ENCODE measurements at places on chromosomes 16 and 17. TPM values are rescaled to one million over a fixed set of nuclear protein-coding genes. Genes with fewer than 3 reads are reported as not detected.

The NEUROD2 gene
- not detected for total RNA-seq

The MEOX1 gene
- total RNA-seq = 19.6 TPM

The PPL gene
- 8.3 TPM for total RNA-seq

The KCNJ18 gene
- total RNA-seq = not detected

The ZACN gene
- total RNA-seq = not detected

GRCh38 chr17:41061964-41062363, 2.0 kb upstream of the KRTAP2-3 start:
- DNase-seq = no peak
- no peak overlapping the region for H3K27ac ChIP-seq
- H3K4me1 ChIP-seq = no peaks in the 10 kb centered on the region

- H3K36me3 ChIP-seq = peaks cover 78% of the 10 kb centered on the region
- no peak overlapping the region for H3K4me3 ChIP-seq
- H3K27ac ChIP-seq = peak overlapping the region; percentile 4
Measured at GRCh38 chr17:50967795-50968194, 101.6 kb upstream of the TOB1 start.

DNA sequence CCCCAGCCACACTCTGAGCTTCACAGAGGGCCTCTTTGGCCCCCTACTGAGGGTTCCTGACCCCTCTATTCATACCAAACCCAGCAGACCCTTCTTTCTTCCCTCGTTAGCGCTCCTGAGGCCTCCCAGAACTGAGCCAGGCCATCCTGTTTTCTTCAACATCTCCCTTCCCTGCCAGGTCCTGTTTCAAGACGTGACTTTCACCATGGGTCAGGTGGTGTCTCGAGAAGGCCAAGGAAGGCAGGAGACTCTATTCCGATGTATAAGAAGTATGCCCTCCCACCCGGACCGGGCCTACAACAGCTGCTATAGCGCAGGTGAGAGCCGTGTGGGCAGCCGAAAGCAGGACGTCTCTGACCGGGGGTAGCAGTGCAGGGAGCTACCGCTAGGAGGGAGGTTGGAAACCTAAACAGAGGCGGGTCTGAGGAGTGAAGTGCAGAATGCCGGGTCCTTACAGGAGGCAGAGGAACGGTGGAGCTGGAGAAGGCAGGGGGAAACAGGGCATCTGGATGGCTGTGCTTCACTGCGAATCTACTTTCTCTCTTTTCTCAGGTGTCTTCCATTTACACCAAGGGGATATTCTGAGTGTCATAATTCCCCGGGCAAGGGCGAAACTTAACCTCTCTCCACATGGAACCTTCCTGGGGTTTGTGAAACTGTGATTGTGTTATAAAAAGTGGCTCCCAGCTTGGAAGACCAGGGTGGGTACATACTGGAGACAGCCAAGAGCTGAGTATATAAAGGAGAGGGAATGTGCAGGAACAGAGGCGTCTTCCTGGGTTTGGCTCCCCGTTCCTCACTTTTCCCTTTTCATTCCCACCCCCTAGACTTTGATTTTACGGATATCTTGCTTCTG, 1.3 kb upstream of the SENP3 start:
- peak; percentile 75 for DNase-seq
- H3K27ac ChIP-seq = peak overlapping the region; percentile 98
- no peaks in the 10 kb centered on the region for H3K27me3 ChIP-seq
- peaks cover 24% of the 10 kb centered on the region for H3K36me3 ChIP-seq

- no peak overlapping the region for H3K4me3 ChIP-seq
- H3K4me1 ChIP-seq = no peaks in the 10 kb centered on the region
Measured at GRCh38 chr17:32755045-32755805, 121.7 kb downstream of the MYO1D start.

DNA sequence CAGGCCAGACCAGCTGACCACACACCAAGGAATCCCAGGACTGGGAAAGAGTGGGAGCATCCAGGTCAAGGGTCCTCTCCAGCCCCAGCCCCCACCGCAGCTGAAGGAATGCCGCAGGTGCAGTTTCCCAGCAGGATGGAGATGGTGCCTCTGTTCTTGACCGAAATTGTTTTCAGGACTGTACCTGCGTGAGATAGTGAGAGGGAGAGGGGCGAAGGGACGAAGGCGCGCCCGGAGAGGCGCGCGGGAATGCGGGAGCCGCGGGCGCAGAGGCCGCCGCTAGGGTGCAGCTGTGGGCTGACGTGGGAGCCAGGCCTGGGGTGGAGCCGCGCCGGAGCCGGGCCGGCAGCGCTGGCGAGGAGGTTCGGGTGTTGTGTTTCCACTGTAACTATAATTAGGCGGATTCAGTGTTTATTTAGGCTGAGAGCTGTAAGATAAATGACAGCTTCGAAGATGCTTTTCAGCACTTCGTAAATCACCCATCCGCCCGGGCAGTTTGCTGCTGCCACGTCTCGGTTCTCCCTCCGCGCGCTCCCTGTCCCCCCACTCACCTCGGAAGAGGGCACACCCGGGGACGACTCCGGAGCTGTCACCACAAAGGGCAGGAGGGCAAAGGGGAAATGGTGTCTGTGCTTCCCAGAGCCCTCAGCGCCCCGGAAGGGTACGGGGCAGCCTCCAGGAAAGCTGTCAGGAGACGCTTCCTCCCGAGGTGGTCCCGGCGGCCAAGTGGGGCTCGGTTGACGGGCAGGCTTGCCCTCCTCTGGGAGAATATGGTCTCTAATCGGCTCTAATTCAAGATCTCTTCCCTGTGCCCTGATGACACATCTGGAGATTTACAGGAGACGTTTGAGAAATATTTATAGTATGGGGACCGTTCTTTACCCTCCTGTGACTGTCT, 38.2 kb downstream of the HOXB1 start:
- no peaks in the 10 kb centered on the region for H3K36me3 ChIP-seq
- DNase-seq = peak; percentile 58
- peaks cover 5% of the 10 kb centered on the region for H3K4me1 ChIP-seq
- H3K27me3 ChIP-seq = peaks cover 9% of the 10 kb centered on the region
- H3K4me3 ChIP-seq = peak overlapping the region; percentile 45
- H3K27ac ChIP-seq = no peak overlapping the region

GRCh38 chr17:381516-381915, 28.9 kb upstream of the RPH3AL start:
- no peak overlapping the region for H3K4me3 ChIP-seq
- no peaks in the 10 kb centered on the region for H3K36me3 ChIP-seq
- no peak for DNase-seq

- no peak overlapping the region for H3K4me3 ChIP-seq
- H3K36me3 ChIP-seq = peaks cover 26% of the 10 kb centered on the region
- no peak for DNase-seq
- no peaks in the 10 kb centered on the region for H3K27me3 ChIP-seq
Measured at GRCh38 chr16:89140401-89140800, 31.1 kb upstream of the CDH15 start.

- DNase-seq = no peak
- H3K27me3 ChIP-seq = no peaks in the 10 kb centered on the region
- H3K27ac ChIP-seq = peak overlapping the region; percentile 60
- no peak overlapping the region for H3K4me3 ChIP-seq
Measured at GRCh38 chr17:42361781-42362186, 26.5 kb downstream of the STAT3 start.

DNA sequence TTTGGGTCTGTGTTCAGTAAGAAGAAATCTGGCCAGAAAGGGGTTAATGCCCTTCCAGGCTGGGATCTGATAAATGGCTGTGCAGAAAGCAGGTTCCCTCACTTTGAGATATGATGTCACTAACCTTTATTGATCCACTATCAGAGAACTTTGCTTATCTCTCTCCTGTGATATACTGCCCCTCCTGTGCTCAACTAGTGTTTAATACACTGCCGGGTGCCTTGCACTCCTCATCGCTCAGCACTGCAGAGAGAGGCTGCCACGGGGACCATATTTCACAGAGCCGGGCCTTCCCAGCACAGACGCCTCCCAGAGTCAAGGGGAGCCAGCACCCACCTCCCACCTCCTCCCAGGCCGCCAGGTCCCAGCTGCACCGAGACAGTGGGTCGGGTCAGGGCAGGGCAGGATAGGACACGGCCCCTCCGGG, 20.2 kb downstream of the ZFHX3 start:
- H3K27me3 ChIP-seq = no peaks in the 10 kb centered on the region
- H3K4me3 ChIP-seq = no peak overlapping the region
- H3K36me3 ChIP-seq = no peaks in the 10 kb centered on the region
- no peak for DNase-seq
- no peak overlapping the region for H3K27ac ChIP-seq

DNA sequence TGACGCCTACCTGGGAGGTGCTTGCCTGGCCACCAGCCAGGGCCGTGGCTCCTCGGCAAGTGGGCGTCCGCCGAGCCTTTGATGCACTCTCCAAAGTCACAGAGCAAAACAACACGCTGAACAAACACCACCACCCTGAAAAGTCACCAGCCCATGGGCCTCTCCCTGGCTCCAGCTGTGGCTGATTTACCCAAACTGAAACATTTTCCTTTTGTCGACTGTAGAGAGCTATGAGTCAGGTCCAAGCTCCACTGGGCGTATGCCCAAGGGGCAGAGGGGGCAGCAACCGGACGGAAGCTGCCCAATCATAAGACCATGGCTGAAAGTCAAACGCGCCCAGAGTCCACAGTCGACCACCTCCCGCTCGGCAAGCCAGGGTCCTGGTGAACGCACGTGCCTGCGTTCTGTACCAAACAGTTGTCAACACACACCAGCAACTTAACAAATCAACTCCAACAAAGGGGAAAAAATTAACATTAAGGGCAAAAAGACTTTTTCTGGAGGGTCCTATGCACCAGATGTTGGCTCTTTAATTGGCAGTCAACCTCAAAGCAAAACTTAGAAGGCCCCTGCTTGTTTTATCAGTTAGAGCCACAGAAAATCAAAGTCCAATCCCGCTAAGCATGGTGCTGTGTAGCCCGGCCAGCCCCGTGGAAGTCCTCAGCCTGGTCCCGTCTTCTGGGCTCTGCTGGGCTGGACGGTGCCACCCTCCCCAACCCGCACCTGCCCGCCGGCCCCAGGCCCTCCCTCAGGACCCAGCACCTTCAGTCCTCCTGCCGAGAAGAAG, 47.3 kb downstream of the TBC1D16 start:
- peaks cover 32% of the 10 kb centered on the region for H3K4me1 ChIP-seq
- H3K4me3 ChIP-seq = no peak overlapping the region
- no peaks in the 10 kb centered on the region for H3K36me3 ChIP-seq
- no peak for DNase-seq
- H3K27me3 ChIP-seq = no peaks in the 10 kb centered on the region
- H3K27ac ChIP-seq = no peak overlapping the region

DNA sequence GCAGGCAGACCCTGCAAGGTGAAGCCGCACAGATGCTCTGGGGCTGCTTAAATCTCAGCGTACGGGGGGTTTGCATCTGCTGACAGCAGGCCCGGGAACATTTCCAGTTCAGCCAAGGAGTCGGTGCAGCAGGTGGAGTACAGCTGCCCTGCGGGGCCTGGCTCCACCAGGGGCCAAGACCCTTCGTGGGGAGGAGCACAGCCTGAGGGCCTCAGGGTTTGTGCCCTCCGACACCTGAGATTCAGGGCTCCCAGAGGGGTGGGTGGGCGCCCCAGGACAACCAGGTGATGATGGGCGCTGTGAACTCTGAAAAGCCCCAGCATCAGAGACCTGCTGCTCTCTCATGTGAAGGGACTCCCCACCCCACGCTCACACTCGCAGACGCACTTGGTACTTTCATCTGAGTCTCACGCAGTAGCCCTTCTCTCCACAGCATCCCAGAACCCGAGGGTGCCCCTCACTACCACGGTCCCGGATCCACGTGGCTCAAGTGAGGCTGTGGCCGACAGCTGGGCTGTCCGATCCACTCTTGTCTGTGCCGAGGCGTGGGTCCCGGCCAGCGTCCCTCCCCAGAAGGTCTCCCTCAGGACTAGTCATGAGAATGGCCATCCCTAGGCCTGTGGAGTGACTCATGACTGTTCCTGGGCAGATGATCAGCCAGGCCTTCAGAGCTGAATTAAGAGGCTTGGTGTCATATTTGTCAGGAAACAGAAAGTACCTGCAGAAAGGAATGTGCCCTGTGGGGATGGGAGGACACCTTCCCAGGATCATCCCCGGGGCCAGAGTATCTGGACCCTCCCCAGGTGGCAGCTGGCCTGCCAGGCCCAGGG, 29.6 kb downstream of the ACSF3 start:
- no peak for DNase-seq
- no peak overlapping the region for H3K4me3 ChIP-seq
- H3K27me3 ChIP-seq = no peaks in the 10 kb centered on the region
- H3K36me3 ChIP-seq = peaks cover 18% of the 10 kb centered on the region
- no peak overlapping the region for H3K27ac ChIP-seq

DNA sequence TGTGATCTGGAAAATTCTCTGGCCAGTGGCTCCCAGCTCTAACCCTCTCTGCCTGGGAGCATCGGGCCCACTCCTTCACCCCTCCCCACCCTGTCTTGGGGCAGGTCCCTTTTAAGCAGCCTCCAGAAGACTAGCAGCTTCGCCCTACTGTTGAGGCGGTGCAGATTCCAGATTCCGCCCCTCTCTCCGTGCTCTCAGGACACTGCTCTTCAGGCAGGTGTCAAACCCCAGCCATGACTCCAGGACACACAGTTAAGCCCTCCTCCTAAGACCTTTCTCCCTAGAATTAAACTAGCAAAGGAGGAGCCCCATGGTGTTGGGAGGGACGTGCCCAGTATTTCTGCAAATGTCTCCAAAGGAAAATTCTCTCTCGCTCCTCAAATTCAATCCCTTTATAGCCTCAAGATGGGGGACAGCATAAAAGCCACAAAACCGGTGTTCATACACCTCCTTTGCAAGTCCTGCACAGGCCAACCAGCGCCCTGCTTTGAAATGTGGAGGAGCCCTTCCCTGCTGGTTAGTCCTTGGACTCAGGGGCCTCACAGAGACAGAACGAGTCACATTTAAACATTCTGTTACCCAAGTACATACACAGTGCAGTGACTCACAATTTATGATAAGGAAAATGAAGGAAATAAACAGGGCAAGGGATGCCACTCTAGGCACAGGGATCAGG, 7.2 kb downstream of the LPO start:
- H3K4me3 ChIP-seq = no peak overlapping the region
- H3K27ac ChIP-seq = no peak overlapping the region
- no peaks in the 10 kb centered on the region for H3K36me3 ChIP-seq
- H3K27me3 ChIP-seq = peaks cover 78% of the 10 kb centered on the region
- peaks cover 11% of the 10 kb centered on the region for H3K4me1 ChIP-seq

DNA sequence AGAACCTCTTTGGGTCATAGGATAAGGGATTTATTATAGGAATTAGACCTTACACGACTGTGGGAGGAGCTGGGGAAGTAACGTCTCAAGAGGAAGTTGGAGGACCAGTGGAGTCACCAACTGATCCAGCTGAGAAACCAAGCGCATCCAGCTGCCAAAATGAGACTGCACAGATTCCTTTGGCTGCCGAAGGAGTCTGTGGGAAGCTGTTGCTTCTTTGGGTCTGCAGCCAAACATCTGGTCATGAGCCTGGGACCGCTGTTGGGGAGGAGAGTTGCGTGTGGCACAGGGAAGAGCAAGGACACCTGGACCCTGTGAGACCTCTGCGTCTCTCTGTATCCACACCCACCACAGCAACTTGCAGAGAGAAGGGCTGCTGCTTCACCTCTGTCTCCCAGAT, 2.4 kb upstream of the NACA2 start:
- no peaks in the 10 kb centered on the region for H3K36me3 ChIP-seq
- H3K27me3 ChIP-seq = no peaks in the 10 kb centered on the region

DNA sequence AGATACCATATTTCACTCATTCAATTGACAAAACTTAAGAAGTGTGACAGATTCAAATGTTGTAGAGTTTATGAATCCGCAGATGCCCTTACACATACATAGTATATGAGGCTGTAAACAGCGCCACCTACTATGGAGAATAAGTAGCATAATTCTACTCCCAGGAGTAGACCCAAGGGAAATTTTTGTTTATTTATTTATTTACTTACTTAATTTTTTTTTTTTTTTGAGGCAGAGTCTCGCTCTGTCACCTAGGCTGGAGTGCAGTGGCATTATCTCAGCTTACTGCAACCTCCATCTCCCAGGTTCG, 35.5 kb downstream of the GAN start:
- DNase-seq = no peak
- H3K27ac ChIP-seq = no peak overlapping the region
- H3K27me3 ChIP-seq = no peaks in the 10 kb centered on the region
- peaks cover 9% of the 10 kb centered on the region for H3K36me3 ChIP-seq
- no peak overlapping the region for H3K4me3 ChIP-seq
